Smooth muscle cell of trachea (primary cell): ENCODE measurements at places on chromosomes 6 and 20. TPM values are rescaled to one million over a fixed set of nuclear protein-coding genes. Genes with fewer than 3 reads are reported as not detected.

Gene PARD6B
- 0.44 and 0.66 TPM in 2 replicates for total RNA-seq

Gene GPRC6A
- not detected in 2 replicates for total RNA-seq

Gene TBXT
- not detected in 2 replicates for total RNA-seq

Gene BPIFB1
- not detected in 2 replicates for total RNA-seq

Gene BACH2
- 0.87 and 1.2 TPM in 2 replicates for total RNA-seq

Gene OR2H2
- not detected in 2 replicates for total RNA-seq

Gene TIAM2
- total RNA-seq, result 20.0 and 33.7 TPM in 2 replicates

Gene SLC35F1
- under 0.01 TPM in 1 of 2 replicates, not detected in the other for total RNA-seq

Gene SAPCD1
- total RNA-seq, result 1.3 and 1.9 TPM in 2 replicates

Gene TMEM217
- 1.5 and 1.8 TPM in 2 replicates for total RNA-seq

Gene PHACTR1
- 1.5 and 2.3 TPM in 2 replicates for total RNA-seq

Gene SLC17A1
- not detected in 2 replicates for total RNA-seq

Gene IPCEF1
- total RNA-seq, result under 0.01 and 0.58 TPM in 2 replicates

Gene EPHA7
- 0.29 TPM in 1 of 2 replicates, not detected in the other for total RNA-seq

Gene GRM1
- under 0.01 TPM in 2 replicates for total RNA-seq

Gene TUBB2A
- 63.1 and 116 TPM in 2 replicates for total RNA-seq

Gene SNAI1
- total RNA-seq, result 0.29 and 0.83 TPM in 2 replicates

Gene TMEM244
- total RNA-seq, result not detected in 2 replicates

Gene DBNDD2
- total RNA-seq, result 2.6 and 3.9 TPM in 2 replicates

Gene SLC22A2
- total RNA-seq, result not detected in 2 replicates

Gene BCAS1
- total RNA-seq, result under 0.01 TPM in 2 replicates

Gene TRDN
- total RNA-seq, result not detected in 2 replicates

Gene SLC22A16
- total RNA-seq, result 0.15 TPM in 1 of 2 replicates, not detected in the other

Gene HUS1B
- total RNA-seq, result 0.99 and 1.2 TPM in 2 replicates

Gene FRK
- total RNA-seq, result 1.5 and 1.7 TPM in 2 replicates

Gene SPATS1
- not detected in 2 replicates for total RNA-seq
